ENCODE measurements at places on chromosomes 6 and 20. TPM values are rescaled to one million over a fixed set of nuclear protein-coding genes. Genes with fewer than 3 reads are reported as not detected.

The LRFN2 gene
- 1.3 TPM for total RNA-seq

GRCh38 chr20:23926944-23927872 is 47.7 kb upstream of the CST5 start:
- DNase-seq, result no peak

- no peak for DNase-seq
Measured at GRCh38 chr20:63586797-63587196, 12.8 kb upstream of the HELZ2 start.

DNA sequence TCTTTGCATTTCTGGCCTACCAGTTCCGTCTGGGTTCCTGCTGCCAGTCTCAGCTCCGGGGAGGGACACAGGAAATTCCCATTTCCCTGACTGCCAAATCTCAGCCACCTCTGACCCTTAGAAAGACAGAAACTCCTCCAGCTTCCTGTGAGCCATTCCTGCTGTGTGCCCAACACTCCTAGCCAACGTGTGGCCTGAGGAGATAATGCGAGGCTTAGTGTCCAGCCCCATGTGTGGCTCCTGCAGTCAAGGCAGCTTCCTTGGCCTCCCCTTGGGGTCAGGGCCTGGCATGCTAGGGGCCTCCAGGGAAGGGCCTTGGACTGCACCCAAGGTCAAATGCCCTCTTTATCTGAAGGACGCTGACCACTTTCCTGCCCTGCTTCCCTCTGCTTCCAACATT is 45.1 kb downstream of the MAFB start:
- DNase-seq, result no peak

DNA sequence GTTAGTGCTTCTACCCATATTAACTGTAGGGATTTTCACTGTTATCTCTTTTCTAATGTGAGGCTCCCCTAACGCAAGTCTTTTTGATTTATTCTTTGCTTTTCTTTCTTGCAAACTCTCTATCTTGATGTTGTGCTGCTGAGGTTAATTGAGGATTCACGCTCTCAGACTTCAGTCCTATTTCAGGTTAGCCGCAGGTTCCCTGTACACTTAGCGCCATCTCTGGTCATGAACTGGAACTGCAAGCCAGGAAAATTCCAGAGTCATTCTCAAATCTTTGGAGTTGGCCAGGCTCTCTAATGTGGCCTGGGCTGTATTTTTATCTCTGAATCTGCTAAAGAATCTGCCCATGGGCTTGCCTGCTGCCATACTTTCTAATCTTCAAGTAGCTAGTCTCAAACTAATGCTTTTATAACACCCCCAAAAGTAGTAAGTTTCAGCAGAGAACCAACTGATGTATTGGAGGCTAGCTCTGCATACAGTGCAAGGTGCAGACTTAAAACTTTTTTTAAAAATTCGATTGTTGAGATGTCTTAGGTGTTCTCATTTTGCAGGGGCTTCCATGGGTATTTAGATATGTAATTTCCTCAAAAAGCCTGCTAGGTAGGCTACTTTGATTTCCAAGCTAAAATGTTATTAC is 91.1 kb upstream of the OPRM1 start:
- DNase-seq, result peak; percentile 52

- no peak for DNase-seq
Measured at GRCh38 chr6:163756079-163756478, 341.6 kb downstream of the QKI start.

GRCh38 chr6:24822696-24823095 is 24.0 kb upstream of the ARMH2 start:
- DNase-seq, result no peak

DNA sequence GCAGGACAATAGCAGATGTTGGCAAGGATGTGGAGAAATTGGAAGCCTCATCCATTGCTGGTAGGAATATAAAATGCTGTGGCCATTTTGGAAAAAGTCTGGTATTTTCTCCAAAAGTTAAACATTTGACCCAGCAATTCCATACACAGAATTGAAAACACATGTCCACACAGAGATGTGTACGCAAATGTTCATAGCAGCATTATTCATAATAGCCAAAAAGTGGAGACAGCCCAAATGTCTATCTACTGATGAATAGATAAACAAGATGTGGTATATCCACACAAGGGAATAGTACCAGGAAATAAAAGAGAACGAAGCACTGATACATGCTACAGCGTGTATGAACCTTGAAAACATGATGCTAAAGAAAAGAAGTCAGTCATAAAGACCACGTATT is 40.5 kb downstream of the CFAP61 start:
- DNase-seq, result no peak

The MAPK13 gene
- total RNA-seq, result 17.0 TPM

GRCh38 chr20:61234224-61234890 is 17.7 kb upstream of the CDH4 start:
- no peak for DNase-seq

The TCF15 gene
- total RNA-seq, result 3.8 TPM

- no peak for DNase-seq
Measured at GRCh38 chr20:5842465-5842864, 92.3 kb downstream of the SHLD1 start.

The RUNX2 gene
- total RNA-seq, result 0.28 TPM

All from WTC11 (cell line).